ENCODE measurements at places on chromosomes 4 and X. TPM values are rescaled to one million over a fixed set of nuclear protein-coding genes. Genes with fewer than 3 reads are reported as not detected.

SPANXN4 gene
- not detected for total RNA-seq

FHDC1 gene
- 12.2 TPM for total RNA-seq

MYOZ2 gene
- total RNA-seq, result 21.2 TPM

GPAT3 gene
- 35.0 TPM for total RNA-seq

SHROOM3 gene
- total RNA-seq, result 8.0 TPM

MAP7D2 gene
- total RNA-seq, result 0.69 TPM

DTHD1 gene
- total RNA-seq, result 0.39 TPM

DKK2 gene
- total RNA-seq, result 42.9 TPM

MAML3 gene
- 6.7 TPM for total RNA-seq

SLC25A31 gene
- total RNA-seq, result not detected

MAGEA10 gene
- total RNA-seq, result not detected

TMSB15A gene
- 9.3 TPM for total RNA-seq

BEND2 gene
- not detected for total RNA-seq

FAM193A gene
- total RNA-seq, result 19.3 TPM

PTTG2 gene
- total RNA-seq, result not detected

DUX4 gene
- total RNA-seq, result not detected

APBB2 gene
- 82.9 TPM for total RNA-seq

GRIA3 gene
- total RNA-seq, result 7.3 TPM

SEPTIN6 gene
- total RNA-seq, result 17.2 TPM

FAM9C gene
- not detected for total RNA-seq

FGFR3 gene
- total RNA-seq, result 30.4 TPM

WDR44 gene
- total RNA-seq, result 14.0 TPM

UGT2B15 gene
- not detected for total RNA-seq

MAGEE1 gene
- total RNA-seq, result 2.0 TPM

FAM47E gene
- total RNA-seq, result 2.1 TPM

SATL1 gene
- total RNA-seq, result 0.20 TPM

NDST3 gene
- total RNA-seq, result 0.20 TPM

USP27X gene
- total RNA-seq, result 3.1 TPM

PPP1R3F gene
- total RNA-seq, result 3.0 TPM

OTC gene
- not detected for total RNA-seq

WDFY3 gene
- total RNA-seq, result 109 TPM

SH3TC1 gene
- 16.5 TPM for total RNA-seq

TRIM61 gene
- total RNA-seq, result 1.2 TPM
